HEK293T (cell line): ENCODE measurements at places on chromosomes 5 and 9.
A peak's percentile ranks its signal among the peaks of the same experiment; 100 is the strongest.

GRCh38 chr5:122187426-122187825 lies 58.1 kb downstream of the ZNF474 start:
- DNase-seq, result no peak

DNA sequence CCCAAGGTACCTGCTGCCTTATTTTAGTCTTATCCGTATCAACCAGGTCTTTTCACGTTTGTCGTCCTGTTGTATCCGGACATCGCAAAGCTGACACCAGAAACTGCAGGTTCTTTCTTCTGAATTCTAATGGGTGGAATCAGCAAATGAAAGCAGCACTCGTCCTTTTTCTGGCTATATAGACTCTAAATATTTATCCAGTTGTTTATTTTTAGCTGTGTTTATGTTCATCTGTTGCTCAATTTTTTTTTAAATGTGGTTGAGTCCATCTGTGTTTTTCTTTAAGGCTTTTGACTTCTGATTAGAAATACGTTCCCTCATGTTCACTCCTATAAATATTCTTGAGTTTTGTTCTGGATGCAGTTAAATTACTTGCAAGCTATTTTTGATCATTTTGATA lies 831.7 kb downstream of the MTRR start:
- no peak for DNase-seq

GRCh38 chr9:100086097-100086635 lies 12.6 kb downstream of the ERP44 start:
- no peak for DNase-seq

GRCh38 chr5:18238321-18238720 lies 604.1 kb downstream of the TAF11L14 start:
- DNase-seq, result no peak

- no peak for DNase-seq
These were observed 111.2 kb downstream of the ATPSCKMT start for GRCh38 chr5:10138395-10139057.

- no peak for DNase-seq
These were observed 409.4 kb upstream of the PTGER4 start for GRCh38 chr5:40270274-40270845.

GRCh38 chr5:35067985-35068384 lies 20.2 kb upstream of the AGXT2 start:
- DNase-seq, result no peak

DNA sequence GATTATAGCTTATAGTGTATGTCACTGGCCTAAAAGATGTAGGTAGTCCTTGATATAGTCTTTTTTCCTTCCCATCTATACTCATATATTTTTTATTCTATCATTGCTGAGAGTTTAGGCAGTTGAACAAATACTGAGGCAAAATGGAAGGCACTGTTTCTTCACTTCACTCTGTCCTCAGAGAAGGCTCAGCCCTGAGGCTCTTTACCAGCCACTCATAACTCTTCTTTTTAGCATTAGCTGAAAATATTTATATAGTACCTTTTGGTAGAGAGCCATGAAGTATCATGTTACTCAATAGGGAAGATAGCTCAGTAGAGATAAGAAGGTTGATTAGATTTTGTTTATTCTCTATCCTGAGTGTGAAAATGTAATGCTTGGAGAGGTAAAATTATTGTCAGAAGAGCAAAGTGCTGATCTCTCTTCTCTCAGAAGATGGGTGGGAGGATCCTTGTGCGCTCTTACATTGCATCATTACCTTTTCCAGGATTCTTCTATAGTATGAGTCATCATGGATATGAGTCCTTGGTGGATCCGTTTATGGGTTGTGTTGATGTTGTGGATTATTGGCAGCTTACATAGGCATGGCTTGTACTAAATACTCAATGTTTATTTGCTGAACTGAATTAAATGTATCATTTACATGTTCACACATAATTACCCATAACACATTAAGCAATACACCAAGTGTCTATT lies 88.1 kb downstream of the ANXA1 start:
- DNase-seq, result no peak

DNA sequence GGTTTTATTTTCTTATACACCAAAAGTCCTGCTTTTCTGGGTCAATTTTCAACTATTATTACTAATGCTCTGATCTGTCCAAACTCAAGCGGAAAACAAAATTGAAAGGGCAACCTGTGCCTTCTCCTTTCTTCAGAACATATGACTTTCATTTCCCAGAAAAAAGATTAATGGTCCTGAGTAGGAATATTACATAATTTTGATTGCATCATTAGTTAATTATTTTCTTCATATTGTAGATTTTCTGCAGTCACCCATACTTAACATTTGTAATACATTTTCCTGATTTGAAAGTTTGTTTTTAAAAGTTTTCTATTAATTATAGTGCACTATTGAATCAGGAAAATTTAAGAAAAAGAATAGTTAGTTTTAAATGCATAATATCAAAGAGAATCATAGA lies 1.7 kb upstream of the PCDHB8 start:
- DNase-seq, result no peak

- no peak for DNase-seq
These were observed 161.7 kb downstream of the RANBP17 start for GRCh38 chr5:171023508-171023907.

GRCh38 chr5:169001394-169001793 lies 299.5 kb downstream of the SLIT3 start:
- DNase-seq, result no peak

DNA sequence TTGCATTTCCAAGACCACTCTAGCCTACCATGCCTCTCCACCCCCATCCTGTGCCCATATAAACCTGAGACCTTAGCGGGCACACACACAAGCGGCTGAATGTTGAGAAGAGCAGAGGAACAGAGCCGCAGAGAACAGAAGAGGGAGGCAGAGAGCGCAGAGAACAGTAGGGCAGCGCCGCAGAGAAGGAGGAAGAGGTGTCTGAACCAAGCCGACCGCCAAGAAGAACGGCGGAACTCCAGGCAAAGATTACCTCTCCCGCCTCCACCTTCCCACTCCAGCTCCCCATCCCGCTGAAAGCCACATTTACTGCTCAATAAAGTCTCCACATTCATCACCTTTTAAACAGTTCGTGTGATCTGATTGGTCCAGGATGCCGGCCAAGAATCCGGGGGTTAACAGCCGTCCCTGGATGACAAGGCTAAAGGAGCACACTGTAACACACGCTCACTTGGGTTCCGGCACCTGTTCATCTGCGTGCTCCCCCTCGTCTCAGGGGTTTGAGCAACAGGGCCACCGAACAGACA lies 33.2 kb downstream of the GRIN3A start:
- DNase-seq, result peak; percentile 40

- DNase-seq, result no peak
These were observed 84.9 kb downstream of the NTRK2 start for GRCh38 chr9:84754461-84754860.

DNA sequence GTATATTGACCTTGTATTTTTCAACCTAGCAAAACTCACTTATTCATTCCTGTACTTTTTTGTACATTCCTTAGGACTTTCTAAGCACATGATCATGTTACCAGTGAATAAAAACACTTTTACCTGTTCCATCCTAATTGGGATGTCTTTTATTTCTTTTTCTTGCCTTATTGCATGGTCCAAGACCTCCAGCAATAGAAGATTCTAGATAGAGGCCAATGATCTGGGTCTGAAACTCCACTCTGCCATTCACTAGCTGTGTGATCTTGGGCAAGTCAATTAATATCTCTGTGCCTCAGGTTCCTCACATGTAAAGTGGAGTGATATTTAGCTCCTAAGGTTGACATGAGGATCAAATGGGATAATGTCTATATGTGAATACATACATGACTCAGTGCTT lies 8.5 kb upstream of the EXOSC2 start:
- DNase-seq, result no peak

- DNase-seq, result no peak
These were observed 482 bp downstream of the SLC27A6 start for GRCh38 chr5:128965638-128966302.

- no peak for DNase-seq
These were observed 195.0 kb upstream of the PPP1R26 start for GRCh38 chr9:135284386-135285134.

- DNase-seq, result peak; percentile 81
These were observed 3.9 kb downstream of the TEX53 start for GRCh38 chr9:114653556-114654159.

GRCh38 chr5:61617995-61618525 lies 286.0 kb downstream of the ZSWIM6 start:
- DNase-seq, result no peak
